Activated CD4-positive, alpha-beta T cell treated with anti-CD3 and anti-CD28 coated beads, Interleukin-2, amount 50 U/mL, for 24 hours (primary cell): ENCODE measurements at places on chromosomes 1 and 21.

DNA sequence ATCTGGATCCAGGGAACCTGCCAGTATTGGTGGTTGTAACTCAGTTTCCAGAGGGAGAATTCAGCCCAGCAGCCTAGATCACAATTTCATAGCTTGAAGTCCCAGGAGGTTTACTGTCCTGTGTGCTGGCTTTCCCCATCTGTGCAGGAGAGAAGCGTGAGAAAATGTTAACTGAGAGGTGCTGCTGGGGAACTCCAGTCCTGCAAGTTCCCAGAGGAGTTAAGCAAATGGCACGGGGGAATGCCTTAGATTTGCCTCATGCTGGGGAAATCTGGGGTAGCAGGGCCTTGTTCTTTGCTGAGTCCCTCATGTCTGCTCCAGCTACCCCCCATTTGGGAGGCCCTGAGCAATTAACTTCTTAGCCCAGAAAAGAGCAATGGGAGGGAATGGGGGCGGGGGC is 25.1 kb upstream of the SLAMF6 start:
- no peak for DNase-seq

DNA sequence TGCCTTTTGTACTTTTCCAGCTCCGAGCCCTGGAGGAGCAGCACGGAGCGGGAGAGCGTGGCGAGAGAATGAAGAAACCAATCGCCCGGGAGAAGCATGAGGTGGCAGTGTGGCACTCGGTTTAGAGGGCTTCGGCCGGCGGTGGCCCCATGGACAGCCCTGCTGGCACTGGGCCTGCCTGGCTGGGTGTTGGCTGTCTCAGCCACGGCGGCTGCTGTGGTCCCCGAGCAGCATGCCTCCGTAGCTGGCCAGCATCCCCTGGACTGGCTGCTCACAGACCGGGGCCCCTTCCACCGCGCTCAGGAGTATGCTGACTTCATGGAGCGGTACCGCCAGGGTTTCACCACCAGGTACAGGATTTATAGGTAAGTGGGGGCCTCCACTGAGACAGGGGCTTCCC is 59.0 kb downstream of the BRINP2 start:
- no peak for DNase-seq

GRCh38 chr1:244313346-244313745 is 138.4 kb downstream of the ADSS2 start:
- no peak for DNase-seq

DNA sequence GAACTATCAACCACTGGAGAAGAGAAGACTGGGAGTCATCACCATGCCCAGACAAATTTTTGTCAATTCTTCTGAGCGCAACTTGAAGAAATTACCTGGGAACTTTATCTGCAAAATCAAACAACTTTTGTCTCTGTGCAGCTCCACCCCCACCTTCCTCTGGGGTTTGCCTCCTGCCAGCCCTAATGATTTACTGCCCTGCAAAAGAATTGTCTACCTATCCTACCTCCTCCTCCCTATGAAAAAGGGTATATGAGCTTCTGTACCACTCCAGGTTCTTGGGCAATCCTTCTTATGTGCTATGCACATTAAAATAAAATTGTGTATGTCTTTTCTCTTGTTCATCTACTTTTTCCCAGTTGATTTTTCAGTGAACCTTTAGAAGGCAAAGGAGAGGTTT is 191.9 kb downstream of the URB2 start:
- no peak for DNase-seq

- no peak for DNase-seq
Measured at GRCh38 chr1:159338018-159338417, 35.9 kb downstream of the FCER1A start.

GRCh38 chr1:100284591-100284990 is 18.6 kb downstream of the RTCA start:
- DNase-seq, result no peak

- DNase-seq, result no peak
Measured at GRCh38 chr1:215256936-215257679, 174.6 kb downstream of the KCNK2 start.

DNA sequence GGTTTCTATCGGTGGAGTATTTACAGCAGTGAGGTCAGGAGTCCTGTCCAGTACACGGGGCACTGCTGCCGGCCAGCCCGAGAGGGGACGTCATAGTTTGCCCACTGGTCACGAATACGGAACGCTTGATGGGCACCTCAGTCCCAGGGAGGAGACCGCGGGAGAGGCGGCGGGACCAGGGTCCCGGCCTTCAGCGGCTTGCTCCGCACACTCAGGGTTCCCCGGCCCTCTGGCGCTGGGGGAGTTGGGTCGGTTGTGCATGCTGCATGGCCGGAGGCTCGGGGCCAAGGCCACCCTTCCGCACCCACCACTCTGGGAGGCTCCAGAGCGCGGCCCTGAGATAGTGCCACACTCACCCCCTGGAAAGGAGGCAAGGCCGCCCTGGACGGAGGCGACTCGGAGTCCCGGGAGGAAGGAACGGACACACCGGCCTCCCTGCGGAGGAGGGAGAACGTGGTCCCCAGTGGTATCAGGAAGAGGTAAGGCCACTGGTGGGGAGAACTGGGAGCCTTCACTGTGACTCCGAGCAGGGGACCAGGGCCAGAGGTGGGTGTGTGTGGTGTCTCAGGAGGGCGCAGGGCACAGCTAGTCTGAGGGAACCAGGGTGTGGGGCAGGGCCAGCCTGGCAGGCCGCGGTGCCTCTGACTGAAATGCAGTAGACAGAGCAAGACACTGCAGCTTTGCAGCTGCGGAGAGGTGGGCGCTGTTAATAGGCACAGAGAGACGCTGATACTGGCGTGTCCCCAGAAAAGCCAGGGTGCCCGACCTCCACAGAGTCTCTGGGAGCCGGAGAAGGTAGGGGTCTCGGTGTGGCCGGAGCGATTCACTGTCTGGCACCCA is 28.6 kb upstream of the PRSS38 start:
- no peak for DNase-seq

DNA sequence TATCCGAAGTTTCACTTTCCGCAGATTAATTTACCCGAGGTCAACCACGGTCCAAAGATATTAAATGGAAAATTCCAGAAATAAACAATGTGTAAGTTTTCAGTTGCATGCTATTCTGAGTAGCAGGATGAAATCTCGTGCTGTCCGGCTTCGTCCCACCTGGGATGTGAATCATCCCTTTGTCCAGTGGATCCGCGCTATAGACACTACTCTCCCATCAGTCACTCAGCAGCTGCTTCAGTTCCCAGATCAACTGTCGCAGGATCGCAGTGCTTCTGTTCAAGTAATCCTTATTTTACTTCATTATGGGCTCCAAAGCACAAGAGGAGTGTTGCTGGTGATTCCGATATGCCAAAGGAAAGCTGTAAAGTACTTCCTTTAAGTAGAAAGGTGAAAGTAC is 8.3 kb upstream of the LRP8 start:
- no peak for DNase-seq

- DNase-seq, result no peak
Measured at GRCh38 chr1:3369446-3370076, 84.9 kb upstream of the ARHGEF16 start.

GRCh38 chr21:32021319-32021994 is 148.6 kb downstream of the HUNK start:
- DNase-seq, result no peak

GRCh38 chr1:15696956-15697521 is 12.9 kb downstream of the PLEKHM2 start:
- DNase-seq, result no peak

GRCh38 chr1:62716397-62716796 is 28.2 kb upstream of the DOCK7 start:
- DNase-seq, result no peak

- DNase-seq, result no peak
Measured at GRCh38 chr1:5733596-5733995, 258.6 kb downstream of the NPHP4 start.

GRCh38 chr1:72357411-72357810 is 75.1 kb upstream of the NEGR1 start:
- no peak for DNase-seq

- no peak for DNase-seq
Measured at GRCh38 chr1:109207467-109208103, 6.1 kb upstream of the SARS1 start.

DNA sequence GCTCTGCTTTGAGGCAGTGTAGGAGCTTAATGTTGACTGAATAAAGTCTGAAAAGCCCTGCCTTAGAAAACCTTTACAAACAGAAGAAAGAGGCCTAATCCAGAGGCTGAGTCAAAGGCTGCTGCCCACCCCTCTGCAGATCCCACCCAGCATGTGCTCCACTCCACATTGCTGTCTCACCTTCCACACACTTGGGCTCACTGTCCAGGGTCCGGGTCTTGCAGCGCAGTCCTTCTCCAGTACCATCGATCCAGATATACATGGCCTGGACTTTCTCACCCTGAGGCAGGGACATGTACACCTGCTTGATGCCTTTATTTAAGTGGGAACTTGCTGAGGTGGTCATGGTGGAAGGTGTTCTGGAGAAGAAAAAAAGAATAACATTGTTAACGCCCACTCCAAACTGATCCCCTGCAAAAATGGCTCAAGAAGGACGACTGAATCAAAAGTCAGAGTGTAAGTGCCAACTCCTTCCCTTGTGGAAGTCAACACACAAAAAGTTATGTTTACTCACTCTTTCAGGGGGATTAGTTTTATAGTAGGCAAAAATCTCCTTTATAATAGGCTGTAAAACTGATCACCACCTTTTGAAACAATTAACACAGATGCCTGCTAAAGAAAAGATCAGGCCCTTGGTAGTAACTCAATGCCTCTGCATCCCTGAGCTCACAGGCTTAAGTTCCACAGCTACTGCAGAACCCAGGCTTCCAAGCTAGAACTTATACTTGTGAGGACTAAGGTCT is 3.0 kb downstream of the GLUL start:
- no peak for DNase-seq

DNA sequence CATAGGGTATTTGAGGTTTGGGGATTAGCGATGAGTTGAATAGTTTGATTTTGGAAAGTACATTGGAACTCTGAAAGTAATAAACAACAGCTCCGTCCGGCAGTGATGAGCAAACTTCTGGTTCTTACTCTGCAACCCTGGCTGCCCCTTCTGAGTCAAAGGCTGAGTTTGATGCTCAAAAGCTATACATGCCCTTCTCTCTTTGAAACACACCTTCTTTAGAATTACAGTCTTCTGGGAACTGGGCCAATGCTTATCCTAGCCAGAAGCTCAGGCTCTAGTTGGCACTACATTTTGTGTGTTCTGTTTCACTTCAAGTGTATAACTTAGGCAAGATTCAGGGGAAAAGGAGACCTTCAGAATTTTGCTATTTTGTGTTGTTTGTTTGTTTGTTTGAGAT is 9.3 kb downstream of the AHCYL1 start:
- no peak for DNase-seq

GRCh38 chr1:67832737-67833601 is at the start of gene GNG12:
TSS of gene GNG12 (minus strand) at chr1:67833467. CDS start at chr1:67707686, 125,781 bp downstream.
- no peak for DNase-seq

DNA sequence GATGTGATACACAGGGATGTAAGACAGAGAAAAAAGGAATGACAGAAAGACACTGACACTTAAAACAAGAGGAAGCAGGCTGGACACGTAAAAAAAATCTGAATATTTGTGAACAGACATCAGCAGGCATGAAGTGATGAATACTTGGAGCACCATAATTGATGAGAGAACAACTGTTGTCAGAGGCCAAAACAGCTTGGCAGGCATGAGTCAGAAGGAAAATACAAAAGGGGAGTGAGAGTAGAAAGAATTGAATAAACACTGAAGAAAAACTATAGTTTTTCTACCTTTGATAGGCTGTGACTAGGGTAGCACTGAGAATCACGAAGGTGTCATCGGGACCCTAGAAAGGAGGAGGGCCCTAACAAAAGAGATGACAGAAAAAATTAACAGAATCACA is 21.6 kb upstream of the GUCA2A start:
- DNase-seq, result no peak

DNA sequence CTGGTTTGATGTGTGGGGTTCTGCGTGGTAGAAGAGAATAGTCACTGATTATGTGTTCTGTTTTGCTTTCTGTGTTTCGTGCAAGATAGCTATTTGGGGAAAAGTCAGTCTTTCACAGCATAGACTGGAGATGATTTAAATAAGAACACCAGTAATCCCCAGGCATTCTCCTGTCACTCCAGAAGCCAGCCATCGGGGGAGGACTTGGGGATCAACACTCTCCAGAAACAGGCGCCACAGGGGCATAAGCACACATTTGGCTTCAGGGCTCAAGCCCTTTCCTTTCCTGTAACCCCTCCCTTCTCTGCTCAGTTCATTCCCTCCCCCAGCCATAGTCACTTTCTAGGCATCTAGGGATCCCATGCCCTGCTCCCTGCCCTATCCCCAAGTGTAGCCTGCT is 97.3 kb upstream of the BEND5 start:
- DNase-seq, result no peak

DNA sequence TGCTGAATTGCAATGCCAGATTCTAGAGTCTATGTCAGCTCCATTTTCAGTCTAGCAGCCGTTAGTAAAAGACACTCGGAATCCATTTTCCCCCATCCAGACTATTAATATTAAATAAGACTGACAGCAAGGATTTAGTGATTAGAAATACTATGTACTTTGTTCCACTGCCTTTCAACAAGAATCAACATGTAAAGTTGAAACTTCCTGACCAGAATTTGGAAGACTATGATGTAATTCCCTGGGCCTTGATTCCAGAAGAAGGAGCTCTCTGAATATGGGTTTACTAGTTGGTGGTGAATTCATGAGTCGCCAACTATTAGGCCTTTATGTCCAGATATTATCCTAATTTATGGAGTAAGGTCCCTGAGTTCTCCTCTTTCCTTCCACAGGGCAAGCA is 24.8 kb downstream of the KDM1A start:
- no peak for DNase-seq

DNA sequence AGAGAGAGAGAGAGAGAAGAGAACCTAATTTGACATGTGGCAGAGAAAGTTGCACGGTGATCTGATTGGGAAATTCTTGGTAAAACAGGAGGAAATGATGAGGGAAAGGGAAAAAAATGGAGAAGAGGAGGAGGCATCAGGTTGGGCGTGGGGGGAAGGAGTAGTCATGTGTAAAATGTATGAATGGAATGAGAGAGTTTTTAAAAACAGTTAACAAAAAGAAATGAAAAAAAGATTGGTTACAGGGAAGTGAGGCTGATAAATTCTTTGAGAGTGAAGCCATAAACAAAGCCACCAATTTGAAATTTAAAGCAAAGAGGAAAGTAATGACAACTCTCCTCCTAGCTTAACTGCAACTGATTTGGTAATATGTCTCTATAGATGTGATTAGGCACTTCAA is 409.2 kb downstream of the USH2A start:
- DNase-seq, result no peak

- no peak for DNase-seq
Measured at GRCh38 chr1:57007948-57008347, 42.1 kb upstream of the C8B start.

DNA sequence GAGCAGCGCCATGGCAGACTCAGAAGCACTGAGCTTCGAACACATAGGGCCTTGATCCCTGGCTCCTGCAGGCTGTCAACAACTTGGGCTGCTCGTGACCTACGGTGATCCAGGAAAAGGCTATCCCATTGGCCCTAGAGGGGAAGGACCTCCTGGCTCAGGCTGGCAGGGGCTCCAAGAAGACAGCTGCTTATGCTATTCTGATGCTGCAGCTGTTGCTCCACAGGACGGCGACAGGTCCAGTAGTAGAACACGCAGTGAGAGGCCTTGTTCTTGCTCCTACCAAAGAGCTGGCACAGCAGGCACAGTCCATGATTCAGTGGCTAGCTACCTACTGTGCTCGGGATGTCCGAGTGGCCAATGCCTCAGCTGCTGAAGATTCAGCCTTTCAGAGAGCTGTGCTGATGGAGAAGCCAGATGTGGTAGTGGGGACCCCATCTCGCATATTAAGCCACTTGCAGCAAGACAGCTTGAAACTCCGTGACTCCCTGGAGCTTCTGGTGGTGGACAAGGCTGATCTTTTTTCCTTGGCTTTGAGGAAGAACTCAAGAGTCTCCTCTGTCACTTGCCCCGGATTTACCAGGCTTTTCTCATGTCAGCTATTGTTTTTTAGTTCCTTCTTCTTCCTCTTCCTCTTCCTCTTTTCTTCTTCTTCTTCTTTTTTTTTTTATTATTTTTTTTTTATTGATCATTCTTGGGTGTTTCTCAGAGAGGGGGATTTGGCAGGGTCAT is 18.9 kb downstream of the ITLN2 start:
- DNase-seq, result no peak
